ENCODE measurements at places on chromosomes 4 and X. TPM values are rescaled to one million over a fixed set of nuclear protein-coding genes. Genes with fewer than 3 reads are reported as not detected.

Gene TCEAL6
- total RNA-seq: not detected

- DNase-seq: no peak
- H3K27me3 ChIP-seq: peaks cover 4% of the 10 kb centered on the region
These were observed 45.0 kb upstream of the STOX2 start for GRCh38 chr4:183860119-183860518.

GRCh38 chrX:267771-268261, 13.4 kb upstream of the PLCXD1 start:
- H3K36me3 ChIP-seq: no peaks in the 10 kb centered on the region
- H3K4me1 ChIP-seq: no peaks in the 10 kb centered on the region
- H3K27ac ChIP-seq: no peak overlapping the region
- no peak overlapping the region for H3K4me3 ChIP-seq
- no peak for DNase-seq

DNA sequence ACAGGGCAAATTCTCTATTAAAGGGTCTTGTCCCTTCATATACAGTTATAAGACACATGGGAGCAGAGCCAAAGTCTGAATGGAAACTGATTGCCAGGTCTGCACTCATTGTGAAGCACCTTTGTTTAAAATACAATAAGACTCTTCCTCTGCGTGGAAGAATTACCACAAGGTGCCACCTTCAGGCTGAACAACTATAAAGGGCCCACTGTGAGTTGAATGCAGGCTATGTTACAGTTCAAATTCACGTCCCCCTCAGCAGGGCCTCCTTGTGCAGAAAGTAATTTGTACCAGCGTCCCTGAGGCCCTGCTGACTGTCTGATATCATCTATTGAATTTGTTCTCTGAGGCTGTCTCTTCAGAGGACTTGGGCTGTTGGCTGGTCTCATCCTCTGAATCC, 225.8 kb upstream of the TEX13C start:
- no peaks in the 10 kb centered on the region for H3K36me3 ChIP-seq
- no peak overlapping the region for H3K4me3 ChIP-seq
- H3K4me1 ChIP-seq: no peaks in the 10 kb centered on the region
- no peaks in the 10 kb centered on the region for H3K27me3 ChIP-seq
- DNase-seq: no peak

Gene RAB9A
- total RNA-seq: 10.9 TPM

Gene CFAP99
- total RNA-seq: not detected

DNA sequence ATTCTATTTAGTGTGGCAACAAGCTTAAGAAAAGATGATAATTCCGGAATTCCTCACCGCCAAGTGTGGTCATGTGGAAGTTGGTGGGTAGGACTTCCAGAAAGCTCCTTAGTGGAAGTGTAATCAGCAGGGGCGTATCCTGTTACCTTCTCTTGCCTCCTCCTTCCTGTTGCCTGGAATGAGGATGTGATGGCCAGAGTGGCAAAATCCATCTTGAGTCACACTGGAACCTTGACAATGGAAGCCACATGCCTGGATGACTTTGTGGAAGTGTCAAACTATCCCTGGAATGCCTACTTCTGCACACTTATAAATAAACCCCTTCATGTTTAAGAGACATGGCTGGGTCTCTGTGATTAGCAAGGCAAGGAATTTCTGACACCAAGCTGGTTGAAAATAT, 191.0 kb downstream of the PRDM5 start:
- no peak overlapping the region for H3K27ac ChIP-seq
- no peak overlapping the region for H3K4me3 ChIP-seq
- no peaks in the 10 kb centered on the region for H3K27me3 ChIP-seq
- DNase-seq: no peak
- no peaks in the 10 kb centered on the region for H3K4me1 ChIP-seq
- H3K36me3 ChIP-seq: no peaks in the 10 kb centered on the region

GRCh38 chr4:156539376-156539775, 432.2 kb downstream of the PDGFC start:
- H3K4me1 ChIP-seq: no peaks in the 10 kb centered on the region
- no peaks in the 10 kb centered on the region for H3K27me3 ChIP-seq
- no peak for DNase-seq
- H3K4me3 ChIP-seq: no peak overlapping the region
- H3K36me3 ChIP-seq: no peaks in the 10 kb centered on the region

GRCh38 chr4:159027535-159027934, 75.3 kb upstream of the RAPGEF2 start:
- H3K4me3 ChIP-seq: no peak overlapping the region
- no peaks in the 10 kb centered on the region for H3K4me1 ChIP-seq
- DNase-seq: no peak
- no peak overlapping the region for H3K27ac ChIP-seq
- peaks cover 7% of the 10 kb centered on the region for H3K27me3 ChIP-seq

DNA sequence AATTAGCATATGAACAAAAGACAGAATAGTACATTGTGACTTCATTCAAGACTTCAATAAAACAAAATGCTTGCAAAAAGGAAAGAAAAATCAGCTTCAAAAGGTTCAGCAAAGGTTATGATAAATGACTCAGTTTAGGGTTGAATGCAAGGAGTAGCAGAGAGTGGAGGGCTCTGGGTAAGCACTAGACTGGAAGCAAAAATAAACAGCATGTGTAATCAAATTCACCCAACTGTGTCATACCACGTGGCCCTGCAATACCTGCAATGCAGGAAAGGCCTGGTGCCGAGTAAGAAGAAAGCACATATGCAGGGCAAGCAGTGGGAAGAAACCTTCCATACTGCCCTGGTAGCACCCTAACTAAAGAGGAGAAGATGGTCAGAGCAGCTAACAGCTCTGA, 88.7 kb downstream of the ATP11C start:
- H3K27me3 ChIP-seq: no peaks in the 10 kb centered on the region
- H3K27ac ChIP-seq: no peak overlapping the region
- no peak for DNase-seq
- H3K4me3 ChIP-seq: no peak overlapping the region

GRCh38 chr4:2823301-2823670, 20.4 kb upstream of the ADD1 start:
- peaks cover 43% of the 10 kb centered on the region for H3K36me3 ChIP-seq
- no peak overlapping the region for H3K27ac ChIP-seq
- no peak overlapping the region for H3K4me3 ChIP-seq
- H3K4me1 ChIP-seq: peaks cover 11% of the 10 kb centered on the region
- no peak for DNase-seq

- H3K4me3 ChIP-seq: no peak within 1 kb of the TSS
- peaks cover 57% of the 10 kb centered on the region for H3K27me3 ChIP-seq
- H3K36me3 ChIP-seq: no peaks in the 10 kb centered on the region
These were observed at the start of gene ZAR1 for GRCh38 chr4:48490012-48490679. ZAR1 (plus strand) TSS chr4:48490252; CDS start chr4:48490292, 40 bp downstream.

Gene ADAD1
- not detected for total RNA-seq

Gene RHOXF1
- not detected for total RNA-seq

Gene RRAGB
- 6.6 TPM for total RNA-seq

- H3K4me1 ChIP-seq: no peaks in the 10 kb centered on the region
- H3K27ac ChIP-seq: no peak overlapping the region
- no peak for DNase-seq
- H3K36me3 ChIP-seq: no peaks in the 10 kb centered on the region
- no peaks in the 10 kb centered on the region for H3K27me3 ChIP-seq
These were observed 842.2 kb downstream of the STIM2 start for GRCh38 chr4:27702730-27703431.

Gene SUPT20HL1
- not detected for total RNA-seq

DNA sequence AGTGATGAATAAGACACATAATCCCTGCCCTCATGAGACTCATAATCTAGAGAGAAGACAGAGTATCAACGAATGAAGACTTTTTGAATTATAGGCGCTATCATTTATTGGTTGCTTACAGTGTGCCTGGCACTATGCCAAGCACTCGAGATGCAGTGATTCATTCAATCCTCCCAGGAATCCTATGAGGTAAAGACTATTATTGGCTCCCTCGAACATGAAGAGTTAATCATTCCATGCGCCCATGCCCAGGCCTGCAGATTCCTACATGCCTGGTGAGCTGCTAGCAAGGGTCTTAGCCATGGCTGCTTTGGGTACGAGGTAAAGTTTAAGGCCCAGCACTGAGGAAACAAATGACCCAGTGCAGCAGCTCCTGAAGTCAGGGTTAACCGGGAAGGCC, 47.0 kb downstream of the TEX13B start:
- H3K36me3 ChIP-seq: peaks cover 2% of the 10 kb centered on the region
- H3K4me3 ChIP-seq: no peak overlapping the region
- H3K27ac ChIP-seq: no peak overlapping the region
- peaks cover 7% of the 10 kb centered on the region for H3K27me3 ChIP-seq
- H3K4me1 ChIP-seq: no peaks in the 10 kb centered on the region

Gene CLCN3
- 28.6 TPM for total RNA-seq

- no peaks in the 10 kb centered on the region for H3K36me3 ChIP-seq
- H3K27me3 ChIP-seq: peaks cover 3% of the 10 kb centered on the region
- no peak overlapping the region for H3K27ac ChIP-seq
- no peak for DNase-seq
These were observed 42.0 kb upstream of the PRKG2 start for GRCh38 chr4:81257021-81257420.

DNA sequence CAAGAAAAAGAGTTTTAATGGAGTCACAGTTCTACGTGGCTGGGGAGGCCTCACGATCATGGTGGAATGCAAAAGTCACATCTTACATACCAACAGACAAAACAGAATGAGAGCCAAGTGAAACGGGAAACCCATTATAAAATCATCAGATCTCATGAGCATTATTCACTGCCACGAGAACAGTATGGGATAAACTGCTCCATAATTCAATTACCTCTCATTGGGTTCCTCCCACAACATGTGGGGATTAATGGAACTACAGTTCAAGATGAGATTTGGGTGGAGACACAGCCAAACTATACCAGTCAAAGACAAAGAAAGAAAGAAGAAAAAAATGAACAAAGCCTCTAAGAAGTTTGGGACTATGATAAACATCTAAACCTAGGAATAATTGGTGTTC, 158.9 kb downstream of the GC start:
- H3K36me3 ChIP-seq: no peaks in the 10 kb centered on the region
- no peak overlapping the region for H3K4me3 ChIP-seq
- no peak overlapping the region for H3K27ac ChIP-seq
- no peaks in the 10 kb centered on the region for H3K27me3 ChIP-seq
- no peak for DNase-seq

- H3K27ac ChIP-seq: no peak overlapping the region
- no peaks in the 10 kb centered on the region for H3K36me3 ChIP-seq
- no peak overlapping the region for H3K4me3 ChIP-seq
- peaks cover 1% of the 10 kb centered on the region for H3K27me3 ChIP-seq
- no peak for DNase-seq
- no peaks in the 10 kb centered on the region for H3K4me1 ChIP-seq
These were observed 137.9 kb downstream of the GPC3 start for GRCh38 chrX:133847340-133847994.

Gene GYG2
- total RNA-seq: not detected

All from activated CD4-positive, alpha-beta T cell treated with anti-CD3 and anti-CD28 coated beads, Interleukin-2, amount 10 ng/mL, durations not matched to agents 7 days and 5 days (primary cell).